Cortex of kidney (tissue), 1 donor: ENCODE measurements at places on chromosomes 3 and 15.

- DNase-seq = no peak
These were observed 105.0 kb upstream of the GAP43 start for GRCh38 chr3:115518100-115518852.

DNA sequence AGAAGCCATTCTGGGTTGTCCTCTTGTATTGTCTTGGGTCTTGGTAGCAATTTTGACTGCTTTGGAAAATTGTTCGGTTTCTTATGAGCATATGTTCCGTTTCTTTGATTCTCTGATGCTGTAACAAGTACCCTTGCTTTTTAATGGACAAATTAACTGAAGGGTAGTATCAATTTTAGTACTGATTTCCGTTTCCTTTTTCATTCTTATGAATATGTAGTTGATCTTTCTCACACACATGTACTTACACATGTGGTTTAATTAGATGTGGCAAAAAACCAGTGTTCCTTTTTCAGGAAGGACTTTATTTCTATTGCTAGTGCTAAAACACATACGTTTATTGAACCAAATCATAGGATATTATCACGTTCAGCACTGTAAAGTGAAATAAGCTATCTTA lies 119.1 kb downstream of the TCF12 start:
- no peak for DNase-seq

GRCh38 chr3:46642971-46643370 lies 30.6 kb downstream of the FAM240A start:
- no peak for DNase-seq

DNA sequence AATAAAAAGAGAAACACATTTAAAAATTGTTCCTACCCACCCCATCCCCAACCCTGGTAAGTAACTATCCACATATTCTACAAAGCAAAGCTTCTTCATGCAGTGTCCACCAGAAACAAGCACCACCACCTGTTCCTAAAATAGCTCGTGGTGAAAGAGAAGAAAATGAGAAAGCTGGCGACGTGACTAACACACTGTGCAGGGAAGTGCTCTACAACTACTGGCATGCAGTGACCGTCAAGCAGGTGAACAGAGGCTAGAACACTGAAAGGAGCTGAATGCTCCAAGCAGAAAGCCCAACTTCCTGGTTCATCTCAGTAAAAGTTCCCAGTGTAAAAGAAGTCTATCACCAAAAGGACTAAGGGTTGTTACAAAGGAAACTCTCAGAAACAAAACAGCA lies 80.7 kb downstream of the NR2E3 start:
- no peak for DNase-seq

DNA sequence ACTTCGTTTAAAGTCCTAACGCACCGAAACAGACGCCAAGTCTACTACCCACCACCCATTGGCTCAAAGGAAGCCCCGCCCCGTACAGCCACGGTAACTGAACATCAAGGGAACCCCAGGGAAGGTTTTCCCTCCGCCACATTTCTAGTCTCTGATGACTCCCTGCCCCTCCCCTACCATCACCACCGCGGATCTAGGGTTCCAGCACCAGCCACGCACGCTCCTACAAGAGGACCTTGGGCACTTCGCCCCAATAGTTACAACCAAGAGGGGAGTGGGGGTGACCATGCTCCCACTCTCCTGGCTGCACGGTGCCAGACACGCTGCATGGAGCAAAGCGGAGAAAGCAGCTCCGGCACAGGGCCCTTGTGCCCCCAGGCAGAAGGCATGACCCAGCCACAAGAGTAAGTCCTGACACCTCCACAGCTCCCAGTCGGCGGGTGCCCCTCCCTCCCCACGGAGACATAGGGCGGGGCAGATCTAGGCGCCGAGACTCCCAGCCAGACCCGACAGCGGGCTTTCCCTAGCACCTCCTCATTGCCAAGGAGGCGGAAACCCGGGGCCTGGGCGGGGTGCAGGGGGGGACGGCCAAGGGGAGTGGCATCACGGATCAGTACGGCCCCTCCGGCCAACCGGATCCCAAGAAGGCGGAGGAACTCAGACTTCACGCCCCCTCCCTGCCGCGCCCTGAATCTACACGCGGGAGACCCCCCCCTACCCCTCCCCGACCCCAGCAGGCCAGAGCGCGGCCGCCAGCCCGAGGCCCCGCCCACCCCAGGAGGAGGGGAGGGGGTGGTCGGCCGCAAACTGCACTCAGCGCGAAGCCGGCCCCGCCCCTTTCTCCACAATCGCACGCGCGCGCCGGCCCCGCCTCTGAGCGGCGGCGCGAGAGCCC lies 936 bp downstream of the SIN3A start:
- DNase-seq = peak; percentile 39

GRCh38 chr3:60949146-60949545 lies 302.1 kb downstream of the FHIT start:
- DNase-seq = no peak

DNA sequence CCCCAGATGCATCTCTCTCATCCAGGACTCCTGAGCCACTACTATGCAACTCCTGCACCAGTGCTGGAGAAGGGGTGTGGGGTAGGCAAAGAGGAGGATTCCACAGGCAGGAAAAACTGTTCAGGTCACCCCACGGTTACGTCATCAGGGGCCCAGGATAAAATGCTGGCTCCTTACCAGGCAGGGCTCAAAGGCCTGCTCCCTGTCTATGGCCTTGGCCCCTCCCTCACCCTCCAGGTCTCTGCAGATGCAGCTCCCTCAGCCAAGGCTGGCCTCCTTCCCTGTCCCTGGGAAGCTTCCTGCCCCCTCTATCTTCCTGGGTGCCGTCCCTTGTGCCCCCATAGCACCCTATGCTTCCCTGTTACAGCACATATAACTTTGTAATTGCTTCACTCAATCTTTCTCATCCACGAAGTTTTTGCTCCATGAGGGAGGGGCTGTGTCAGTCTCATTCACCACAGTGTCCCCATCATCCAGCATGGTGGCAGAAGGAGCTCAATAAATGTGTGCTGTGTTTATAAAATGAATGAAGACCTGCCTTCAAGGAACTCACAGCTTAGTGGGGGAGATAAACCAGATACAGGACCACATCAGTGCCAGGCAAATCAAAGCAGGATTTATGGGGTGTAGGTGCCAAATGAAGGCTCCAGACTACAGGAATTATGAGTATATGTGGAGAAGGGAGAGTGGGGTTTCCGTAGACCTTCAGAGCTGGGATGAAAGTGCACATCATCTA lies 18.6 kb downstream of the KBTBD13 start:
- DNase-seq = no peak

DNA sequence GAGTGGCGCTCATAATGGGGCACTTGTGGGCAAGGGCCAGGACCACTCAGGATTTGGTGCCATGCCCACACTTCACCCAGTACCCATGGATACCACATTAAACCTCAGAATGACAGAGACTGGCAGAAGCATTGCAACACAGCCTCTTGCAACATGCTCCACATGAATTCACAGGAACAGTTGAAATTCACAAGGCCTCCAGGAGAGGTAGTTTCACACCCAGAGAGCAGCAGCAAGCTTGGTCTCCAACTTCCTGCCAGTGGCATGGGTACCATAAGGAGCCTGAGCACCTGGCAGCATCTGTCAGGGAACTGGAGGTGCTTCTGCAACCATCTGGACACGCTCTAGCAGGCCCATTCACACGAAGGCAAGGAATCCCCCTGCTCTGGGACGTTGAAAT lies 101.0 kb downstream of the OSBPL10 start:
- DNase-seq = no peak

- DNase-seq = no peak
These were observed 393.6 kb upstream of the TPM1 start for GRCh38 chr15:62648954-62649353.

DNA sequence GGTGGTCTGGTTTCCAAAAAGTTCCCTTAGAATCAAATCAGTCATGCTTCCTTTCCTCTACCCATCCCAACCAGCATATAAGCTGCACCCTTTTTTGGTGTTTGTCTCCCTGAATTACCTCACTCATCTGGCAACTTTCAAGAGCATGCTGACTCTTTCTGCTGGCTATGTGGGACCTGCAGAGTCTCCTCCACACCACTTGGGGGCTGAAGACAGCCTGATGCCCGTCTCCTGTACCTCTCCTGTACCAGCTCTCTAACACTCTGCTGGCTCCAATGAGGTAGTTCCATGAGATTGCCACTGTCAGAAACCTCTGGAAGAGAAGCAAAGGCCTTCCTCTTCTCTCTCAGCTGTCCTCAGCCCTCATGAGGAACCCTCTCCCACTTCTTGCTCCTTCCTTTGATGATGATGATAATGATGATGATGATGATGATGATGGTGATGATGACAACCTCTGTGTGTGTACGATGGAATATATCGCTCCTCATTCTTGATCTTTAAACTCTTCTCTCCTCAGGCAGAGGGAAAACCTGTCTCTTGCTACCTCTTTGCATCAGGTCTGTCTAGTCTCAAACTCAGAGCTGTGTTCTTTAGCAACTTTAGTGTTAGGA lies 257.5 kb downstream of the ZNF621 start:
- DNase-seq = no peak

GRCh38 chr15:39581793-39582285 lies 960 bp downstream of the THBS1 start:
- no peak for DNase-seq

- DNase-seq = no peak
These were observed 484.2 kb downstream of the MECOM start for GRCh38 chr3:169179321-169179720.

GRCh38 chr3:4704552-4704951 lies 211.4 kb downstream of the ITPR1 start:
- no peak for DNase-seq

DNA sequence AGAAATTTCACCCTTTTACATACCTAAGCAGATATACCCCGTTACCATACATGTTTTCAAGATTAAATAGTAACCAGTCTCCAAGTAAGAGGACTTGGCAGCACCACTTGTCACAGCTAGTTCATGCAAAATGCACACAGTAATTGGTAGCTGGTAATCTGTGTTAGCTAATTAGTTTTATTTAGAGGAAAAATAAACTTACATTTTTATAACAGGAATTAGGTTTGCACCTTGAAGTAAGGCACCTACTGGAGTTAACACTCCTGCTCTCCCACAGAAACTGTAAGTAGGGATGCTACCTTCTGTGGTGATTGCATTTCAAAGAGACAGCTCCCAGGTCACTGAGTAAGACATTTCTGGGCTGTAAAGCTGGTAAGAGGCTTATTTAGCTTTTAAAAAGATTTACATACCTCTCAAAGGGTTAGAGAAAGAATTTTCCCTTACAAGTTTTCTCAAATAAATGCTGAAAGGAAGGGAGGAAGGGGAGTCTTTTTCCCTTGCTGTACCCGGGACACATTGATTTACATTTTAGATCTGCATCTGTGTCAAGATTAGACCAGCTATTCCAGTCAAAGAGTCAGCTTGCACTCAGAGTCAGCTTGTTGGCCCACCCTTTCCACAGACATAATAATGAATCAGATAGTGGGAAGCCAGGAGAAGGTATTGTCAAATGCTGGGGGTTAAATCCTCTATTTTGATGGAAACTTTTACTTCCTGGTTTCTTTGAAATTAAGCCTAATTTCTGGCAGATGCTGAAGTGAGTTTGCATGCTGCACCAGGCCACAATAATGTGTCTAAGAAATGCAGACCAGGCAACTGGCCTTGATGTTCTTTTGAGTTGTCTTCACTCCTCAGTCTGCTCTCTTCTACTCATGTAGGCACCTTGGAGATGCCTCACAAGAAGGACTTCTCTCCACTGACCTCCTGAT lies 77.6 kb upstream of the CHD2 start:
- no peak for DNase-seq

GRCh38 chr3:193909387-193909786 lies 226.6 kb upstream of the HES1 start:
- no peak for DNase-seq

DNA sequence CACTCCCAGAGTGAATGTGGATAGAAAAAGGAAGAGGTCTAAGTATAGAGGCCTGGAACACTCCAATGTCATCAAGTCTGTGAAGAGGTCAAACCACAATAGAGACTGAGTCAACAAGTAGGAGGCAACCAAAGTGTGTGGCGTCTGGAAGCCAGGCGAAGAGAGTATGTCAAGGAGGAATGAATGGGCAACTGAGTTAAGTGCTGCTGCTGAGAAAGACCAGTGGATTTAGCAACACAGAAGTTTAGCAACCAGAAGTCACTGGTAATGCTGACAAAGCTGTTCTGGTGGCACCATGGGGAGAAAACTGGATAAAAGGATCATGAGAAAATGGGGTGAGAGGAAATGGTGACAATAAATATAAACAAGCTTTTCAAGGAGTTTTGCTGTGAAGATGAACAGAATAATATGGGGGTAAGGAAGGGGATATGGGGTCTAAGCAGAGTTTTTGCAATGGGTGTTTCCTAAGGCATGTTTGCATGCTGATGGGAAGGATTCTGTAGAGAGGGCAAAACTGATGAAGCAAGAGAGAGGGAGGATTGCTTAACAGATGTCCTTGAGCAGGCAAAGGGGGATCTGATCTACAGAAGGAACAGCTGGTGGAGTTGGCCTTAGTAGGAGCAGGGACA lies 38.4 kb downstream of the PCOLCE2 start:
- DNase-seq = no peak

GRCh38 chr3:66265649-66266048 lies 44.8 kb downstream of the SLC25A26 start:
- DNase-seq = no peak

DNA sequence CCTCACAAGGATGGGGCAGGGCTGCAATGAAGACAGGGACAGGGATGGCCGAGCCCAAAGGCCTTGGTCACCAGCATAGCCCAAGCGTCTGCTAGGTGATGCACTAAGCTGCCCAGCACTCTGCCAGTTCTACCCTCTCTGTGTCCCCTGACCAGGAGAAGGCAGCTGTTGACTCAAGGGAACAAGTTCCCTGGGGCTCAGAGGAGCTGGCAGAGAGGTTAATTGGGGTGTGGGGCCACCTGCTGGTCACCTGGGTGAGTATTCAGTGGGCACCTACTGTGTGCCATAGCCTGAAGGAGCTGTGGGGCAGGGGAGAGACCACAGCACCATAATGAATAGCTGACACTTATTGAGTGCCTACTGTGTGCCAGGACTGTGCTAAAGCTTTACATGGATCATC lies 22.0 kb upstream of the DOCK3 start:
- no peak for DNase-seq

DNA sequence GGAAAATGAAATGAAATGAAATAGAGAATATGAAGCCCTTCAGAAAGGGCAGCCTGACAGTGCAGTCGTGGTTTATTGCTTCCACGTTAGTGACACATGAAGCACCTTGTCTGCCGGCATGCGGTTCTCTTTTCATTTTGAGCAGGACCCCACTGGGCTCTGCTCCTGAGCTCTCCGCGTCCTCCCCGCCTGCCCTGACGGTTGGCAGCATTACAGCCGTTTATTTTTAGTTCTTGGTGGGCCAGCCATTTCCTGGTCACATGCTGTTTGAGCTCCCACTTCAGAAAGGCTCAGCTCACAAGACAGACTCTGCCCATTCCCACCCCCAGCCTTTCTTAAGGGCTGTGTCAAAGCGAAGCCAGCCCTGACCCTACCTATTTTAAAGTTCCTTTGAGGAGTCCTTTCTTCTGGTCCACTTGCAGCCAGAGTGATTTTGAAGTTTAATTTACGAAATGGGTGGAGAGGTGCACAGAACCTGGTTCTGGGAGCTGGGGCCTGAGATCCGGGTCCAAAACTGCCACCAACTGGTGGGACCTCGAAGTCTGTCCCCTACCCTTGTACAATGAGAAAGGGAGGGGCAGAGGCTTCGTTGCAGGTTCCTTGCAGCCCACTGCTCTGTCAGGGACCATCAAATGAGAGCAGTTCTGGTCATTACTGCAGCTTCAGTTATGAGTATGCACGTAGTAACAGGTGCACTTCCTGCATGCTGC lies 60.1 kb downstream of the MGLL start:
- DNase-seq = no peak
